ENCODE measurements at places on chromosomes 16 and 17.

GRCh38 chr16:23254338-23254737 is 47.8 kb upstream of the SCNN1B start:
- DNase-seq: no peak

DNA sequence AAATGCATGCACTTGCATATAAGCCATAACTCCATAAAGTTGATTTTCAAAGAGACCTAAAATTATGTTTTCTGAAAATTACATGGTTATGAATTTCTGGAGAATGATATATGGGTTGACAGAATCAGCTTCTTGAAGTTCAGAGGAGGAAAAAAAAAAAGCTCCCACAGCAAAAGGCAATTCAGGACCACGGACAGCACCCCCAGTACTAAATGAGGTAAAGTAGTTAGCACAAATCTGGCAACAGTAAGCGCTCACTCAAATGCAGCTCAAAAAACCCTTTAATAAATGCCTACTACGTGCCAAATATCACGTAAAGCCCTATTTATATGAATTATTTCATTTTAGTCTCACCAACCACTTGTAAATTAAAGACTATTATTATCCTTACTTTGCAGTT is 135.2 kb downstream of the SHISA9 start:
- no peak for DNase-seq

DNA sequence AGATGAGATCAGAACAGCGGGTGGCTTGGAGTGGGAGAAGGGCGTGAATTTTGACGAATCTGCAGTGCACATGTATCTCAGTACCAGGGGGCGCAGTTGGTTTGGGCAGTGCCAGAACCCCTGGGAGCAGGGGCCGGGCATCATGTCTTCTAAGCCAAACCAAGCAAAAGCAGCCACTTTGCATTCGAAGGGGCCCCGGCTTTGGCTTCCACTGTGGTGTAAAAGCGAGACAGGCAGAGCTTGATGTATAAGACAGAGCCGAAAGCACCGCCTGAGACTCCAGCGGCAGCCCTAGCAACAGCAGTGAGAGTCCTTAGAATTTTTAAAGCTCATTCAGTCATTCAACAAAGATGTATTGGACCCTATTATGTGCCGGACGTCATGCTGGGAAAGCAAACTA is 3.8 kb upstream of the XYLT1 start:
- no peak for DNase-seq

GRCh38 chr17:45809499-45809898 is 25.4 kb downstream of the CRHR1 start:
- DNase-seq: no peak

- no peak for DNase-seq
Observed at GRCh38 chr17:82967268-82968032, 112.0 kb upstream of the METRNL start.

GRCh38 chr17:40355123-40355803 is 9.3 kb downstream of the GJD3 start:
- no peak for DNase-seq

DNA sequence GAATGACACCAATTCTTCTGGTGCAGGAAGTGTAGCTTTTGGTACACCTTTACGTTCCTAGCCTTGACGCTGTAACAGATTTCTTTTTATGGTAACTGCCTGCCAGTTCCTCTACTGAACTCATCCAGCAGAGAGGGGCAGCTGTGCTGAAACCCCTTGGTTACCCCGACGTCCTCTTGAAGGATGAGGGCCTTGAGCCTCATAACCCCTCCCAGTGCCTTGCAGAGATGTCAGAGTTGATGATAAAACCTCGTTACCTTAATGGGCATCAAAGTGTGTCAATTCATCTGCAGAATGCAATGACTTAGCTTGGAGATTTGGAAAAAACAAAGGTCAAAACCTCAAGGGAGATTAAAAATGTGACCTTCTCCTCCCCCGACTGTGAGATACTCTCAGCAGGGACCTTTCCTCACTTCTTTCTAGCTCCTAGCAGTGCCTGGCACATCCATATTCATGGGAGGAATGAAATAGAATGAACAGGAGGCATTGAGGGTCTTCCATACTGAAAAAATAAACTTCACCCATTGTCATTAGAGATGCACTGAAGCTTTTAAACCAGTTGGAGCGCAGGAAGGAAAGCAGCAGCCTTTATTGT is 69.2 kb downstream of the SDR42E1 start:
- DNase-seq: no peak

DNA sequence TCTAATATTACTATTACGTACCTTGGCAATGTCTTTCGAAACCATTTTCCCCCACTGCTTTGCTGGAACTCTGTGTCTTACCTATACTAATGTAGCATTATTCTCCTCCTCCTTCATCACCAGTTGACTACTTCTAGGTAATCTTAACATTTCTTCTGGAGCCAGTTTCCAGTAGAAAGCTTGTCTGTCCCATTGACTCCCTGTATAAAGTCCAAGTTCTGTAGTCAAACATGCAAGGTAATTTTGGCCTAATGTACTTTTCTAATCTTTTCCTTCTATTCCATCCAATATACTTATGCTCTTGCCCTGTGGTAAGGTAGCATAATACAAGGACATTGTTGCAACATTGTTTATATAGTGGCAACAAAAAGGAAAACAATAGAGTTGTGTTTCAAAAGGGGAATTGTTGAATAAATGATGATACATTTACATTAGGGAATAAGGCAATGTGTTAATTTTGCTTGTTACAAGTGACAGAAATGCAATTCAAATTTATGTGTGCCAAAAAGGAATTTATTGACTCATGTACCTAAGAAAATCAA is 27.9 kb downstream of the OMG start:
- no peak for DNase-seq

DNA sequence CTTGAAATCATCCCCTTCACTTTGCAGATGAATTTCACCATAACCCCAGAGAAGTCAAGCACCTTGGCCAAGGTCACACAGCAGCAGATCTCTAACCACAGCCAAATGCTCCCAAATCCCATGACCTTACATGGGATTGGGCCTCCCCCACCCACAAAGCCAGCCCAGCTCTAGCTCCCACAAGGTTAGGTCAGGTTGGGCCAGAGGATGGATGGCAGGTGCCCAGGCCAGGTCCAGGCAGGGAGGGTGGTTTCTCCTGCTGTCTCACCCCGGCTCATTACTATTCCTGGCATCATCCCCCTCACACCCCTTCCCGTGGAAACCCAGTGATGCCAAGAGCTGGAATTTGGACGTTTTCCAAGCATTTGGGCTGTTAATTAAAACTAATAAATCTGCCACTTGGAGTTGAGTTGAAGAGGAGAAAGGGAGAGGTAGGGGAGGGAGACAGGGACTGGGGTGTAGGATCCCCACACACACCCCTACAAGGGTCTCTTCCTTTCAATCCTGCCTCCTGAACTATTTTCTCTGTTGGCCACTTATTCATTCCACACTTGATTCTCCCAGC is 181.6 kb downstream of the TMEM132E start:
- no peak for DNase-seq

GRCh38 chr16:46621934-46622676 is 926 bp upstream of the SHCBP1 start:
- no peak for DNase-seq

DNA sequence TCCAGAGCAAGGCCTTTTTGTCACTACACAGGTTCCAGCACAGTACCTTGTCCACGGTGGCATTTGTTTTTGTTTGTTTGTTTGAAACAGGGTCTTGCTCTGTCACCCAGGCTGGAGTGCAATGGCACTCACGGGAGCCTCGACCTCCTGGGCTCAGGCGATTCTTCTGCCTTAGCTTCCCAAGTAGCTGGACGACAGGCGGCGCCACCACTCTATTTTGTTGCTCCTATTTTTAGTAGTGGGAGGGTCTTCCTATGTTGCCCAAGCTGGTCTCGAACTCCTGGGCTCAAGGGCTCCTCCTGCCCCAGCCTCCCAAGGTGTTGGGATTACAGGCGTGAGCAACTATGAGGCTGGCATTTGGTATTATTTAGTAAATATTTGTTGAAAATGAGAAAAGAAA is 10.3 kb downstream of the MRC2 start:
- DNase-seq: peak; percentile 22
